ENCODE measurements at places on chromosomes 13 and 19.

DNA sequence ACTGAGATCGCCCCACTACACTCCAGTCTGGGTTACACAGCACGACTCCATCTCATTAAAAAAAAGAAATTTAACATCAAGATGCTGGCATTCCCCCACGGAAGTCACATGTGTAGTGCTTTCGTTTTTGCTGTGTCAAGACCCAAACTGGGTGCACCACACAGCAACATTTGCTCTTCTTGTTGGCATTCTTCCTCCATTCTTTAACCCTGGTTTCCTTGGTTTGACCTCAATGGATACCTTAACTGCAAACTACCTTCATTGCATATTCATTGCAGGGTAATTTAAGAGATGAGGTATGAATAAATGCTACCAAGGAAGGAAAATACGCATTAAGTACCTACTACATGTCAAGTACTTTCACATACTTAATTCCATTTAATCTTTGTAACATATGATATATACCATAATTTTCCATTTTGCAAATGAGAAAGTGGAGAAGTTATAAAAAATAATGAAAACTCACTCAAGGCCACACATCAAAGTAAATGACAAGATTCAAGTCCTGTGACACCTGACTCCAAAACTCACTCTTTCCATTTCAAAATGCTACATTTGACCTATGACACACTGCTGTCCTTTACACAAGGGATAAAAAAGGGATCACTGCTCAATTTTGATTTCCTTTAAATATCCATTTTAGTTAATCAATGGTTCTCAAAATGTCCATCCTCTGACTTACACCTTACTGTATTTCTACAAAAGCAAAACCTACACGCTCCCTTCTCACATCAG lies 59.2 kb downstream of the STK24 start:
- DNase-seq = no peak

- no peak for DNase-seq
Observed at GRCh38 chr13:29319451-29319850, 276.0 kb downstream of the SLC7A1 start.

GRCh38 chr13:36804588-36804987 lies 14.4 kb upstream of the RFXAP start:
- no peak for DNase-seq

DNA sequence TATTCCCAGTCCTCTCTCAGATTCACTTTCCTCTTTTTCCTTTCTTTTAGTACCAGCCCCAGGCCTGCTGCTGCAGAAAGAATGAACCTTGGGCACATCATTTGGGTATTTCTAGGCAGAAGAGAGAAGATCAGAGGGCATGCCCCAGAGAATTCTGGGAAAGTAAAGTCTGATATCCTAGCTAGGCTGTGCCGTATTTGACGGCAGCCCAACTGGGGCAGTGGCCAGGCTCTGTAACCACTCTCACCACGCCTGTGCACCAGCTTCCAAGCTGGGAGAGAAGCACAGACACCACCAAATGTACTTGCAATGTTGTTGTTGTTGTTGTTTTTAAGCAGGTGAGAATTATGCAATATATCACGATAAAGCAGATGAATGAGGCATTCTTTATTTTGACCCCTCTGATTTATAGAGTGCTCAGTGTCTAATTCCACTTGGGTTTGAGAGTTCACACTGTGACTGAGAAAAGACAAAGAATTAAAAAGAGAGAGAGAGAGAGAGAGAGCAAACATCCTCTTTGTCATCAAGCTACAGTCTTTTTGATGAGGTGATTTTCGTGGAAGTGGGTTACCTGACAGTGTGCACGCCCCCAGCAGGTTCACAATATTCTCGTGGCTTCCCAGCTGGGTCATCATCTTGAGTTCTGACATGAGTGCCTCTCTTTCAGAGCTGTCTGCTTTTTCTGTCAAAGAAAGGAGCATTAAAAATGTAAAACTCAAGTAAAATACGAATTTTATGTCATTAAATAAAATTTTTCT lies 39.3 kb upstream of the URAD start:
- no peak for DNase-seq

GRCh38 chr13:21149568-21149967 lies 26.8 kb downstream of the SKA3 start:
- no peak for DNase-seq

DNA sequence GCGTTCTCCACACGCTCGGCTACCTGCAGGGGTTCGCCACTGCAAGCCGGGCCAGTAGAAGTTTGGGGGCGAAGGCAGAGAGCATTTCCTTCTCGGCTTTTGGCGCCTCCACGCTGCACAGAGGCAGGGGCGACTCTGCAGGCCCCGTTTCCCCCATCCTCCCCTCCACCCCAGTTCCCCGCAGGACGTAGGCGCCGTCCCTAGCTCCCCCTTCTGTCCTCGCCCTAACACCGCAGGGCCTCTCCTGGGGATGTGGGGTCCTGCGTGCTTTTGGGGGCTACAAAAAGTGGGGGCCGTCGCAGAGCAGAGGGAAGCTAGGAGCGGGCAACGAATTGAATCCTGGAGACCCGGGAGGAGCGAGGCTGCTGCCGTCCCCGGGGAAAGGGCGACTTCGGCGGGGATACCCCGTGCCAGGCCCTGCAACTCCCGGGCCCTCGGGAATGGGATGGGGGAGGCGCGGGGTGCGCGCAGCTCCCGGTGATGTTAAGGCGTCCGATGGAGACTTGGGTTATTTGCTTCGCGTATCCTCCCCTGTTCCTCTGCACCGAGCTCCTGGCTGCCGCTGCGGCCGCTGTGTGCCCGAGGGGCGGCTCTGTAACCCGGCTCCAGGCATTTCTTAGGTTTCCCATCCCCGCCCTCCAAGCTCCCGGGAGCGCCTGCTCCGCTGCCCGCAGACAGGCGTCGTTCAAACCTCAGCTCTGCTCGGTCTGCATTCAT lies 255.9 kb upstream of the SOX21 start:
- DNase-seq = no peak

DNA sequence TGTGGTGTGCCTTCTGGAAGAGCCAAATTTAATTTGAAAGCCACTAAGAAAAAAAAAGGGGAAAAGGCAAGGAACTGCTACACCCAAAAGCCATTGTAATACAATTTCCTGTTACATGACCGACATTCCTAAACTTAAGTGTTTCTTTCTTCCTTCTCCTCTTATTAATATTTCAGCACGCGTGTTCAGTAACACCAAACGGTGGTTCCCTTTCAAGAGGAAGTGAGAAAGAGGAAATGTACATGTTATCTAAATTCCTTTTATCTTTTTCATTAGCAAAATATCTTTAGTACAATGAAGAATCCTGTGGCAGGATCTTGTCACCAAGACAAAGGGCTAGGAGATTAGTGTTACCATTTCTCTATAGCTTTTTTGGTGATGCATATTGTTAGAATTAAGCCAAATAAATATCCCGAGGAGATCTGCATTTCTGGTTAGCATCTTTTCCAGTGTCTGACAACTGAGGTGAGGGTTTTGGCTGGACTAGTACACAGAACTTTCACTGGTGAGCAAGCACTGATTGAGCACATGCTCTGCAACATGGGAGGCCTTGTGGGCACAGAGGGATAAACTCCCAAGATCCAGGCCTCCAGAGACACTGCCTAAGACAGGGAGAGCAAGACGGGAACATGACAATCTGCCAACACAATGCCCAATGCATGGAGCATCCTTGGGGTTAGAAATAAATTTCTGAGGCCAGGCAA lies 22.1 kb downstream of the LATS2 start:
- no peak for DNase-seq

DNA sequence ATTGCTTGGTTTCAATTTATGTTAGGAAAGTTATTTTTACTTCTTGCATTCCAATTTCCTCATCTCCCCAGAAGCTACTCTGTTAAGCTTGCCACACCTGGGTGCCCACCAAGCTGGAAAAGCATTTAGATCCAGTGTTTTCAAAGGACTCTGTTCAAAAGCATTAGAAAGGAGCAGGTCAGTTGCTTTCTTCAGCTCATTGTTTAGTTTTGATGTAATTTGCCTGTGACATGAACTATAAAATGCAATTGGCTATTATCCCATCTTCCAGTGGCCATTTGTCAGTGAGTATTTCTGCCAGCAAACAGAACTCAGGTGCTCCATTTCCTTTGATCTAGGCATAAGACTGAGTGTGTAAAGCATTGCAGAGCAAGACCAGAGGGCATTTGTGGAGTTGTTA lies 46.7 kb upstream of the RNF113B start:
- DNase-seq = no peak

DNA sequence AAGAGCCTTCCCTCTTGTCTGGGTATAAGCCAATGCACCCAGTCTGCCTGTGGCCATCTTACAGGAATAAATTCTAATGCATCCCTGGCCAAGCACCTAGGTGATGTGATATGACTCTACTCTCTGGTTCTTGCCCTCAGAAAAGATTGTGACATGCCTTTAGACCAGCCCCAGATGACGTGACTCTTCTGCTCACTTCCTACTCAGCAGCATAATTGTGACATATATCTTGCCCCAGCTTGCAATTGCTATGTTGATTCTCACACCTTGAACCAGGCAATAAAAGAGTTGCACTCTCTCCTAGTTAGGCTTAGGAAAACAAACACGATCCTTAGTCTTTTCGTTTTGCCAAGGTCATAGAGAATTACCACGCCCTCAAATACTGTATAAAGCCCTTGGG lies 13.3 kb upstream of the ZNF726 start:
- no peak for DNase-seq

GRCh38 chr13:94590744-94591143 lies 5.2 kb downstream of the TGDS start:
- DNase-seq = no peak

DNA sequence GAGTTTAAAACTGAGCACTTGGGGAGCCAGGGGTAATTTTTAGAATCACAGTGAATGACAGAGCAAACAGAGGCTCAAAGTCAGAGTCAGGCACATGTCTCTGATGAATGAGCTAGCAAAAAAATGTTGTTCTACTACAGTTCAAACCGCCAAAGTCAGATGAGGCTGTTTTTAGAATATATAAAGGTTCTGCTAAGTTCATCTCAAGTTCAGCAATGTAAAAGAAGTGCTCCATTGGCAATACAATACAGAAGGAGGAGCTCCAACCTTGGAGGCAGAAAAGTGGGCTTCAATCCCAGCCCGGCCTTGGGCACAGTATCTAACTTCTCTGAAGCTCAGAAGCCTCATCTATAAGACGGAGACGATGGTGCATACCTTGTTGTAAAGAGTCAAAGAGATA lies 70.1 kb upstream of the IPO5 start:
- no peak for DNase-seq

- no peak for DNase-seq
Observed at GRCh38 chr13:46354156-46355087, 32.6 kb downstream of the RUBCNL start.

GRCh38 chr13:112768795-112769481 lies 79.1 kb downstream of the ATP11A start:
- no peak for DNase-seq

- DNase-seq = no peak
Observed at GRCh38 chr13:24747248-24748060, 16.5 kb upstream of the RNF17 start.

GRCh38 chr19:34399886-34400285 lies 4.3 kb upstream of the PDCD2L start:
- no peak for DNase-seq

DNA sequence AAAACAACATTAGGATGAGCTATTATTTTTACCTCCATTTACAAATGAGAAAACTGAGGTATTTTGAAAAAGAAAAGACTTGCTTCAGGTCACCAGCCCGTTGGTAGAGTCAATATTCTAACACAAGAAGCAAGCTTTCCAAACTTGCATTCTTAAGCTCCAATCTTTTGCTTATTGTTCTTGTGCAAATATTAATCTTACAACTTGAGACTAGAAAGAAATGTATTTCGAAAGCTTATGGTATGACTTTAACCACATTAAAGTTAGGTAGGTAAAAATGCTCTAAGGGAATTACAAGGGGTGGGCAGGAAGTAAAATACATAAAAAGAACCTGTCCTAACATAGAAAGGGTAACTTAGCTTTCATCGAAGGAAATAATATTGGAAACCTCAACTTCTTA lies 453.9 kb downstream of the SLITRK5 start:
- DNase-seq = no peak

- DNase-seq = no peak
Observed at GRCh38 chr13:103895835-103896531, 829.8 kb upstream of the SLC10A2 start.

DNA sequence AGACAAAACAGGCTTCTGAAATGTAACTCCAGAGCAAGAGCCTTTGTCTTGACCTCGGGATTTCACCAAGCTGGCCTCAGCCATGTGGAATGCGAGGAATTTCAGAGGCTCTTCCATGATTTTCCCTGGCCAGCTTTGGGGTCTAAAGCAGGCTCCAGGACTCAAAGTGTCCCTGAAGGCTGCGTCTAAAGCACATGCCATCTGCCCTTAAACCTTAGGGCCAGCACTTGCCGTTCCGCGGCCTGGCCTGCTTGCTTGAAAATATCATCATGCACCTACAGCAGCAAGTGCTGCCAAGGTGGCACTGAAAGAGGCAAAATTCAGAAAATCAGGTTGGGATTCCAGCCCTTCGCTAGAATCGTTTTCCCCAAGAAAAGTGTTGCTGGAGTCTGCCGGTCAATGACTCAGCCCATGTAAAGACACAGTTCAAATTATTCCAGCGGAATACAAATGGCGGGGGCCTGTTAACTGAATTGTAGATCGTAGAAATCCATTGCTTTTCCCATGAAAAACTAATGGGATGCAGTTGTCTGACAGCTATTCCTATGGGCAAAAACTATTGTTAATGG lies 105.7 kb upstream of the RAP2A start:
- no peak for DNase-seq

GRCh38 chr19:44846455-44847143 lies 502 bp downstream of the NECTIN2 start:
- DNase-seq = no peak

DNA sequence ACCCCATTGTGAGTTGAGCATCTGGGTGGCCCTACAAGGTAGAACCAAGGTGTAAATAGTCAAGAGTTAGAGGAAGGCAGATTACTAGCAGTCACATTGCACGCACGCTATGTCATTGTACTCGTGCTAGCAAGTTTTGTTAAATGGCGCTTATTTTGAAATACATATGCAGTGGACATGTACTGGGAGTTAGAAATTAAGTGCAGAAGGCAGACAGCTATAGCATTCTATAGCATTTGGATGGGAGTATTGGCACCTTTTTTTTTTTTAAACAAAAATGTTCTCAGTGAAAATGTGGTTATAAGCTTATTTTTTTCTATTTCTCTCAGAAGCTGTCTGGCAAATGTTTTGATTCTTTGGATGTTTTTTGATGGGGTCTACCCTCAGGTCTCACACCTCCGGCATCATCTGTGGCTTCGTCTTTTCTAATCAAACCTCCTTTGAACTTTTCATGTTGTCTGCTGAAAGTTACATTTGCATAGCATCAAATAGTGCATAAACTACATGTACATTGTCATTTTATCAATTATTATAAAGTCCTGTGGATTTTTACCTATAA lies 68.1 kb downstream of the ARHGEF7 start:
- DNase-seq = no peak

All from NCI-H2029 treated with DMSO at 0.1 percent for 48 hours (cell line).